Karpas-422 (cell line): ENCODE measurements at places on chromosomes 2 and 18.

GRCh38 chr18:62954366-62954765 is 239.0 kb downstream of the PHLPP1 start:
- H3K36me3 ChIP-seq: no peaks in the 10 kb centered on the region
- no peak overlapping the region for H3K27ac ChIP-seq
- H3K4me1 ChIP-seq: no peaks in the 10 kb centered on the region

DNA sequence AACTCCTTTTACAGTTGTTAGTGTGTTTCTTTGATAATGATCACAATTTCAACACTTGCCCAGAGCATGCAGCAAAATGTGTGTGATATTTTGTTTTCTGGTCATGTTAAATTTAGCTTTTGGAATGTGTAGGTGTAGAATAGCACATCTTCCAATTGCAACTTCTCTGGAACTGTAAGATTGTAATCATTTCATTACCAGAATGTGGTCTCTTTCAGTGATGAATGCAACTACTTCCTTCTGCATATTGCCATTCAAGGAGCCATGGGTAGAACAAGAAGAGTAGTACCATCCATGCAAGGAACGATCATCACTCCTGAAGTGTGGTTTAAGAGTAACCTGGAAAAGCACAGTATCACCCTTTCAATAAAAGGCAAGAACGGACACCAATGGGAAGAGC is 548.8 kb upstream of the ZNF804A start:
- no peaks in the 10 kb centered on the region for H3K4me1 ChIP-seq
- no peak overlapping the region for H3K27ac ChIP-seq
- H3K27me3 ChIP-seq: no peaks in the 10 kb centered on the region
- no peak for DNase-seq

DNA sequence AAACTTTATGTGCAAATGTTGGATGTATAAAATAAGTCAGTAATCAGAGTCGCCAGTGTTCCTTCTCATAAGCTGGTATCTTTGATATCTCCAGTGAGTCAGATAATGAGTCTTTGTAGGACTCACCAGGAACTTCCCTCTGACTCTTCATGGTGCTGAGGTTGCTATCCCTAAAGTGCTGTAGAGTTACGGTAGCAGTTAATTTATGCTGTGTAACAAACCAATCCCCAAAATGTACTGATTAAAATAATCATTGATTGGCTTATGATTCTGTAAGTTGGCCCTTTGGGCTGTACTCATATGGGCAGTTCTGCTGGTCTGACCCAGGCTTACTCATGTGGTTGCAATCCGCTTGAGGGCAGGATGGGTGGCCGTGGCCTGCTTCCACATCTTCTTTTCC is 43.8 kb downstream of the MAIP1 start:
- DNase-seq: no peak
- H3K4me1 ChIP-seq: no peaks in the 10 kb centered on the region
- no peak overlapping the region for H3K4me3 ChIP-seq

- no peaks in the 10 kb centered on the region for H3K4me1 ChIP-seq
- DNase-seq: no peak
- no peak overlapping the region for H3K4me3 ChIP-seq
- H3K27ac ChIP-seq: no peak overlapping the region
- no peaks in the 10 kb centered on the region for H3K36me3 ChIP-seq
- H3K27me3 ChIP-seq: no peaks in the 10 kb centered on the region
Observed at GRCh38 chr2:215019521-215020145, 118.8 kb downstream of the ABCA12 start.

- no peaks in the 10 kb centered on the region for H3K4me1 ChIP-seq
- no peaks in the 10 kb centered on the region for H3K36me3 ChIP-seq
- no peak for DNase-seq
- H3K27me3 ChIP-seq: no peaks in the 10 kb centered on the region
Observed at GRCh38 chr18:21433436-21433835, 167.1 kb downstream of the ESCO1 start.

GRCh38 chr2:146874260-146874658 is 970.6 kb upstream of the ACVR2A start:
- H3K27me3 ChIP-seq: peaks cover 4% of the 10 kb centered on the region; the same call in 1 of the 2 replicates
- no peak overlapping the region for H3K4me3 ChIP-seq
- H3K4me1 ChIP-seq: no peaks in the 10 kb centered on the region

DNA sequence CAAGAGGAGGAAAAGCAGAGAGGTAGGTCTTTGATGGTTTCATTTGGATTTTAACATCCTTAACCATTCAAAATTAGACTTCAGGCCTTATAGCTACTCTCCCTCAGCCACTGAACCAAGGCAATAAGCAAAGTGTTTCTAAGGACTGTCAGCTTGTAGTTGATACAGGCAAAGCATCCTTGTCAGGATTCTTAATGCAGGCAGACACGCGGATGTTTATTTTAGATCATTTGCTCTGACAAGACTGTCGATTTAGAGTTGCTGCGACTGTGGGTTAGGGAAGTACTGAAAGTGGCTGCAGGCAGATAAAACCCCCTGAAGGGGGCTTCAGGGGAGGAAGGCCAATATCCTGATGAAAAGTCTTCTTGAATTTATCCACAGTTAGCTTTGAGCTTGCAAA is 46.6 kb downstream of the CDH20 start:
- DNase-seq: no peak
- no peaks in the 10 kb centered on the region for H3K27me3 ChIP-seq
- H3K4me3 ChIP-seq: no peak overlapping the region
- H3K27ac ChIP-seq: no peak overlapping the region
- H3K36me3 ChIP-seq: no peaks in the 10 kb centered on the region

GRCh38 chr2:150100336-150100735 is 387.1 kb downstream of the RND3 start:
- H3K4me3 ChIP-seq: no peak overlapping the region
- no peaks in the 10 kb centered on the region for H3K36me3 ChIP-seq
- no peaks in the 10 kb centered on the region for H3K4me1 ChIP-seq
- H3K27me3 ChIP-seq: no peaks in the 10 kb centered on the region

GRCh38 chr2:200039724-200040650 is 84.6 kb downstream of the MAIP1 start:
- no peak overlapping the region for H3K27ac ChIP-seq
- H3K27me3 ChIP-seq: no peaks in the 10 kb centered on the region
- DNase-seq: no peak
- H3K4me1 ChIP-seq: no peaks in the 10 kb centered on the region

DNA sequence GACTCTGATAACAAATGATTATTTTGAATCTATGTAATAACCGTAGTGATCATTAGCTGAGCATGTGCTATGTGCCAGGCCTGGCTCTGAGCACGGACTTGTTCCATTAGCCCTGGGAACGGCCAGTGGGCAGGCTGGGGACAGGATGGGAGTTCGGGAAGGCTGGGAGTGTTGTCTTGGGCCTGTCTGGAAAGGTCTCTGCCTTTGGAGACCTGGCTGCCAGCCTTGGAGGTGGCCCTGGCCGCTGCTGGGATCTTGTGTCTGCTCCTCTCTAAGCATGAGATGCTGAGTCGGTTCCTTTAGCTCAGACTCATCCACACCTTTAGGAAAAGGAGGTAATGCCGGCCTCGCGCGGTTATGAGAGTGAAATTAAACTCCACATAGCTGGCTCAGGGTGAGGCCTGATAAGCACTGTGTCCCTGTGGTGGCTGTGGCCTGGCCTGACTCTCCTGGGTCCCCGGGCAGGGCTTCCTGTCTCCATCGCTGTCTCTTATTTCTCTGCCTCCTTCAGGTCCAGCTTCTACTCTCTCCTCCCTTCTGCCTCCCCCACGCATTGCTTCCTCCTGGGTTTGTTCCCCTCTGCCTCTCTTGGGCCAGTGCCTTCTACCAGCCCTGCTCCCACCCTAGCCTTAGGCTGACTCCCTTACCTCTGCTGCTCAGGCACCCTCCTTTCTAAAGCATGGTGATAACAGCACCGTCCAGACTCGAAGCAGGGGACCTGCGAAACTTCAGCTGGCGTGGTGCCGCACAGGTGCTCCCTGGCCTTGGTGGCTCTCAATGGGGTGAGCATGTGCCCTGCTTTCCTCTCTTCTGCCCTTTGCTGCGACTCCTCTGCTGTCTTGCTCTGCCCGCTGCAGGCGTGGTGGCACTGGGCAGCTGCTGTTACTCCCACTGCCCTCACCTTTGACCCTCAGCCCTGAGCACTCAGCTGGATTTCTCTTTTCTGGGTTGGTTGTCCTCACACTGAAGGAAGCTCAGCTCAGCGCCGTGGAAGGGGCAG is 41.8 kb downstream of the NCK2 start:
- H3K27me3 ChIP-seq: no peaks in the 10 kb centered on the region; the same call in 1 of the 2 replicates
- no peak overlapping the region for H3K4me3 ChIP-seq
- H3K4me1 ChIP-seq: no peaks in the 10 kb centered on the region
- H3K36me3 ChIP-seq: no peaks in the 10 kb centered on the region

DNA sequence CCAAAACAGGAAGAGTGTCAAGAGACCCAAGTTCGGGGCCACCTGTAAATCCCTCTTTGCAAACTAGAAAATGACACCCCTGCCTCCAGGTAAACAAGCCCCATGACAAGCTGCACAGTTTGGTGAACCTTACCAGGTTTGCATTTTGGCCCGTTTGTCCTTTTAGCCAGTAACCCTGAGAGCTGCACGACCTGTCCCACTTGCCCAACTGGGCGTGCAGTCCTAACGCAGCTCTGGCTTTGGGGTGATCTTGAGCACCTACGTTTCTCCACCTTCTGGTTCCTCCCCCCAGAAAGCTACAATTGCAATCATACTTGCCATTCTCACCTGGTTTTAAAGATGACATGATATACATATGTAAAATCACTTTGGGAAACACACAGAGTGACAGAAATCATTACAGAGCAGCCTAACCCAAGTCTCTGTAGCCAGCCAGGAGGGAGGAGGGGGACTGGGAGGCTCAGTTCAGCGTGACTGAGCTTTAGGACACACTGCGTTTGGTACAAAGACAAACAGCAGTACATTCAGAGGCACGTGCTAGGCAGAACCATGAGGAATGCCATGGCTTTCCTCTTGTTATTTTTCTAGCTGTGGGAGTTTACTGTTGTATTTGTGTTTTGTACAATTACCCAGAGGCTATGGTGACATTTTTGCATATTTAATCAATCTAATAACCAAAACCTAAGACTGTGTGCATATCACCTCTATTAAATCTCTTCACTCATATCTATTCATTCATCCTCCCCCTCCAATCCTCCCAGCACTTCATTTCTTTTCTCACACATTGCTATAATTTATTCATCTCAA is 304.0 kb downstream of the IRS1 start:
- H3K27ac ChIP-seq: no peak overlapping the region
- H3K4me1 ChIP-seq: no peaks in the 10 kb centered on the region
- H3K36me3 ChIP-seq: no peaks in the 10 kb centered on the region
- DNase-seq: no peak
- H3K27me3 ChIP-seq: no peaks in the 10 kb centered on the region

DNA sequence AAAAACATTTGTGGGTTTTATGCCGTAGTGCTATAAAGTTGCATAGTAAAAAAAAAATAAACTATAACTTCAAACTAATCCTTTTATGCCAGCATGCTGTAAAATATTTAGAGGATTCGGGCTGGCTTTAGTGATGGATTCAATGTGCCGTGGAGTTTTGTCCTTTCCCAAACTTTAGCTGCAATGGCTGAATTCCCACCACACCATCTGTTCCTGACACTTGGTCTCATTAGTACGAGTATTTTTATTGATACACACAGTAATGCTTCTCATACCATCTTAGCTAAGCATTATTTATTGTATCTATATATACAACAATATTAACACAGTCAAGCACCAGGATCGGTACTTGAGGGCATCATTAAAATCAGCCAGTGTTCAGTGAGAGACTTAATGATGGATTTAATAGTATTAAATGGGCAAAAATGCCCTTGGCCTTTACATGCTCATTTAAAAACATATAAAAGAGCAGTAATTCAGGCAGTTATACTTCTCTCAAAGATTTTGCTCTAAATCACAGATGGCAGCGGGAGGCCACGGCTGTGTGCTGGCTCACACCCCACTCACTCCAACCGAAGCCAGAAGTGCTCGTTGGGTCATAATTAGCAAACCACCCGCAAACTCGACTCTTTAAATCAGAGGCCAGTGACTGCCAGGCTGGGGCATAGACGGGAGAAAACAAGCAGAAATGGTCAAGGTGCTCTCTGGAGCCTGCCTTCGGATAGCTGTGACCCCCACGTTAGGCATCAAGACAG is 297.0 kb upstream of the REV1 start:
- H3K4me3 ChIP-seq: no peak overlapping the region
- no peaks in the 10 kb centered on the region for H3K36me3 ChIP-seq
- peaks cover 26% of the 10 kb centered on the region for H3K4me1 ChIP-seq
- H3K27me3 ChIP-seq: no peaks in the 10 kb centered on the region
- DNase-seq: peak; percentile 29

GRCh38 chr2:215917953-215918620 is 95.3 kb downstream of the MREG start:
- no peaks in the 10 kb centered on the region for H3K27me3 ChIP-seq
- H3K4me1 ChIP-seq: peaks cover 29% of the 10 kb centered on the region
- DNase-seq: peak; percentile 48
- no peaks in the 10 kb centered on the region for H3K36me3 ChIP-seq
- no peak overlapping the region for H3K4me3 ChIP-seq
